ENCODE measurements at places on chromosomes 2 and 18.

GRCh38 chr2:213627835-213628460 is 343.7 kb downstream of the SPAG16 start:
- DNase-seq: no peak

GRCh38 chr2:43402452-43402937 is 176.1 kb upstream of the ZFP36L2 start:
- DNase-seq: no peak

DNA sequence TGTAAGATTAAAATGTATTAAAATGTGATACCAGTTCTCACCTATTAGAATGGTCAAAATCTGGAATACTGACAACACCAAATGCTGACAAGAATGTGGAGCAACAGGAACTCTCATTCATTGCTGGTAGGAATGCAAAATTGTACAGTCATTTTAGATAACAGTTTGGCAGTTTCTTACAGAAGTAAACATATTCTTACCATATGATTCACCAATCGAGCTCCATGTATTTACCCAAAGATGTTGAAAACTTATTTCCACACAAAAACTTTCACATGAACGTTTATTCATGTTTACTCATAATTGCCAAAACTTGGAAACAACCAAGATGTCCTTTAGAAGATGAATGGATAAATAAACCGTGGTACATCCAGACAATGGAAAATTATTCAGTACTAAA is 1193.5 kb upstream of the ACVR2A start:
- no peak for DNase-seq

DNA sequence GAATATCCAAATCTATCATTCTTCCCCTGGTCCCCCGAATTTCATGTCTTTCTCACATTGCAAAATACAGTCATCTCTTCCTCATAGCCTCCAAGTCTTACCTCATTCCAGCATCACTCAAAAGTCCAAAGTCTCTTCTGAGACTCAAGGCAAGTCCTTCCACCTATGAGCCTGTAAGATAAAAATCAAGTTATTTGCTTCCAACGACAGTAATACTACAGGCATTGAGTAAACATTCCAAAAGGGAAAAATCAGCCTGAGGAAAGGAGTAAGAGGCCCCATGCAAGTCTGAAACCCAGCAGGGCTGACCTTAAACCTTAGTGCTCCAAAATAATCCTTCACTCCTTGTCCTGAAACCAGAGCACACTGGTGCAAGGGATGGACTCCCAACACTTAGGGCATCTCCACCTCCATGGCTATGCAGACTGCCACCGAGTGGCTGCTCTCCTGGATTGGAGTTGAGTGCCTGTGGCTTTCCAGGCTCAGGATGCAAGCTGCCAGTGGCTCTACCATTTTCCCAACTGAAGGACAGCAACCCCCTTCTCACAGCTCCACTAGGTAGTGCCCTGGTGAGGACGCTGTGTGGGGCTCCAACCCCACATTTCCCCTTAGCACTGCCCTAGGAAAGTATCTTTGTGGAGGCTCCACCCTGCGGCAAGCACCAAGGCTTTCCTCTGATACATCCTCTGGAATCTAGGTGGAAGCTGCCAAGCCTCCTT is 16.3 kb downstream of the DTNA start:
- no peak for DNase-seq

DNA sequence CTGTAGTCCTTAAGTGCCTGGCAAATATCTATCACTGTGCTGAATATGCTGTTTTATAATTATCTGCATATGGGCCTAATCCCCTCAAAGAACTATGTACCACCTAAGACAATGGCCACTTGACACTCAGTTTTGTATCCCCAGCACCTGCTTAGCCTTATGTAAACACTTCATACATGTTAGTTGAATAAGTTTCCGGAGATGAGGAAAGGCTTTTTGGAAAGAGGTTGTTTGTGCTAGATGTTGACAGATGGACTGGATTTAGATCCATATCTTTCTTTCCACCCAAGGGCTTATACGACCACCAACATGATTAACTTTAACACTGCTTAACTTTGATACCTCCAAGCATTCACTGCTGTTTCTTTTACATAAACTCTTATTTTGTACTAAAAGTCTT is 63.3 kb downstream of the FAM228A start:
- no peak for DNase-seq

GRCh38 chr2:189960346-189960745 is 102.2 kb downstream of the MSTN start:
- DNase-seq: no peak

GRCh38 chr2:24973812-24974211 is 2.1 kb upstream of the DNAJC27 start:
- DNase-seq: no peak

DNA sequence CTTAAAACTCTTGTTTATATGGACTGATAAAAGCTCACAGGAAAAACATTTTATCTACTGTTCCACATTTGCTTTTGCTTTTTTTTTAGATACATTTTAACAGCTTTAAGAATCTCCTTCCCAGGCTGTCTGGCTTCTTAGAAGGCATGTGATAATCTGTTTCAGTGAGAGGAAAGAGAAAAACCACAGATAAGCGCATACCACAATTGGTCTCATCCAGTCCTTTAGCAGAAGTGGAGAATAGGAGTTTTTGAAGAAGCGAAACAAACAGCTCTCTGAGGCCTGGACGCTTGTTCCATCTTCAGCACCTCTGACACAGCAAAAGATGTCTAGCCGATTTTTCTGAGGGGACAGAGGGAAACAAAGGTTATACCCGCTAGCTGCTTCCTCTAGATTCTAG is 37.6 kb downstream of the RMC1 start:
- DNase-seq: peak; percentile 63

GRCh38 chr18:73670039-73670438 is 477.6 kb downstream of the FBXO15 start:
- no peak for DNase-seq
